ENCODE measurements at places on chromosomes 3 and 15. TPM values are rescaled to one million over a fixed set of nuclear protein-coding genes. Genes with fewer than 3 reads are reported as not detected.

DNA sequence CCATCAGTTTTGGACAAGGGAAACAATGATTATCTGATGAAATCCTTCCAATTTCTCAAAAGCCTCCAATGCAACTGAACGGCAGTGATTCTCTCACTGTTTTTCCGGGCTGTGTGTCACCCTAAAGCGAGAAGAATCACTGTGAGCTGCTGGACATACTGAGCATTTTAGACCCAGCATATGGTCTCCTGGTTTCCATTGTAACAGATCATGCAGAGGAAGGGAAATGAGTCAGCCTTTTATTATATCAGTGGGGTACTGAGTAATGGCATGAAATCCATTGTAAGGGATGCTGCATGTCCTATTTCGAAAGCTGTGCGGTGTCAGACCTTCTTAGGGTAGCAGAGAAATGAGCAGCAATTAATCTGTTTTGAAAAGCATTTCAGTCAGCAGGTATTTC, 287.1 kb downstream of the IL5RA start:
- DNase-seq: no peak

DNA sequence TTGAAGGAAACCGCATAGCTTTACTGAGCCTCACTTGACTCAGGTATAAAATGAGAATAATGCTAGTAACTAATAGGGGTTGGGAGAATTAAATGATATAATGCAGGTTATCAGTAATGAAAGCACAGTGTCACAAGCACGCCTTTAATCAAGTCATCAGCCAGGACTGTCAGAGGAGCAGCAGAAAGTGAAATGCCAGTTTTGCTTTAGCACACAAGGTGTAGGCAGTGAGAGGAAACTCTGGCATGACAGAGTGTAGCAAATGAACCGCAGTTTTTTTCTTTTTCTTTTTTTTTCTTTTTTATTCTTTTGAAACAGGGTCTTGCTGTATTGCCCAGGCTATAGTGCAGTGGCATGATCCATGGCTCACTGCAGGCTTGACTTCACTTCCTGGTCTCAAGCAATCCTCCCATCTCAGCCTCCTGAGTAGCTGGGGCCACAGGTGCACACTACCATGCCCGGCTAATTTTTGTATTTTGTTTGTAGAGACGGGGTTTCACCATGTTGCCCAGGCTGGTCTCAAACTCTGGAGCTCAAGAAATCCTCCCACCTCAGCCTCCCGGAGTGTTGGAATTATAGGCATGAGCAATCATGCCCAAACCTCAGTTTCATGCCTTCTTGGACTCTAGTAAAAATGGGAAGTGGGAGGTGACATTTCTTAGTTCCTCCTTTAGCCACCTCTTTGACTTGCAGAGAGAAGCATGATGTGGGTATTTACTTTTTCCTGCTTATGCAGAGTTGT, 9.7 kb upstream of the SCAANT1 start:
- DNase-seq: no peak

- DNase-seq: peak; percentile 7
These were observed 18.1 kb downstream of the CRABP1 start for GRCh38 chr15:78358102-78358870.

The PLIN1 gene
- total RNA-seq: 0.17 TPM

The RTP3 gene
- total RNA-seq: not detected

All from mammary epithelial cell (primary cell).